ENCODE measurements at places on chromosomes 12 and 14. TPM values are rescaled to one million over a fixed set of nuclear protein-coding genes. Genes with fewer than 3 reads are reported as not detected.
A peak's percentile ranks its signal among the peaks of the same experiment; 100 is the strongest.

- no peak for DNase-seq
Measured at GRCh38 chr12:15122344-15122743, 98.9 kb downstream of the RERG start.

Gene ACRBP
- total RNA-seq, result 0.58 TPM

DNA sequence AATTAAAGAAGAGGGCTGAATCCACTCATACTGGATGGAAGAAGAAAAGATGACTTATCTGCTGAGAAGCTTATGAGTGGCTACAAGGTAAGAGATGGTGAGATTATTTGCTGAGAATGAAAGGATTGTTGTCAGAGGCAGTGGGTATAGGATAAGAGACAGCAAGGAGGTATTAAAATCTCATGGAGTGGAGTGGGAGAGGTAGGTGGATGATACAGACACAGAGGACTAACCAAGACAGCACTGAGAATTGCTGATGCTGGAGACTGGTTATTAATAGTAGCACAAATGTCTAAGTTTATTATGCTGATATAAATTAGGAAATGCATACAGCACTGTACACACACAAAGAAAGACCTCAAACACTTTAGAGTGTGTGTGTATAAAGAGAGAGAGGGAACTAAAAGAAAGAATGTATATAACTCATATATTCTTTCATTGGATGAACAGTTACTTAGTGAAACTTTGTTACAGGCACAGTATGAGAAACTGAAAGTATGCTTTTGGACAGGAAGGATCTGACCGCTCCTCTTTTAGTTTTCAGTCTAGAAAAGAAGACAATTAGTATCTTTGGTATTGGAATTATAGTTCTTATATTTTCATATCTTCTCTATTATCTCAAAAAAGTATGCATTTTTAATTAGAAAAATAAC lies 543.1 kb downstream of the LRFN5 start:
- no peak for DNase-seq

GRCh38 chr12:64256166-64256800 lies 34.2 kb upstream of the KICS2 start:
- peak; percentile 37 for DNase-seq

Gene AEBP2
- total RNA-seq, result 16.7 TPM

Gene MYO1H
- total RNA-seq, result not detected

- DNase-seq, result no peak
Measured at GRCh38 chr12:54075974-54076373, 22.3 kb downstream of the HOXC4 start.

- no peak for DNase-seq
Measured at GRCh38 chr12:80413462-80413861, 30.6 kb upstream of the PTPRQ start.

Data from glomerular endothelial cell (primary cell).